Stimulated activated CD8-positive, alpha-beta memory T cell treated with anti-CD3 and anti-CD28 coated beads, Interleukin-15, amount 100 ng/mL, for 48 hours (primary cell): ENCODE measurements at places on chromosomes 13 and 19.

DNA sequence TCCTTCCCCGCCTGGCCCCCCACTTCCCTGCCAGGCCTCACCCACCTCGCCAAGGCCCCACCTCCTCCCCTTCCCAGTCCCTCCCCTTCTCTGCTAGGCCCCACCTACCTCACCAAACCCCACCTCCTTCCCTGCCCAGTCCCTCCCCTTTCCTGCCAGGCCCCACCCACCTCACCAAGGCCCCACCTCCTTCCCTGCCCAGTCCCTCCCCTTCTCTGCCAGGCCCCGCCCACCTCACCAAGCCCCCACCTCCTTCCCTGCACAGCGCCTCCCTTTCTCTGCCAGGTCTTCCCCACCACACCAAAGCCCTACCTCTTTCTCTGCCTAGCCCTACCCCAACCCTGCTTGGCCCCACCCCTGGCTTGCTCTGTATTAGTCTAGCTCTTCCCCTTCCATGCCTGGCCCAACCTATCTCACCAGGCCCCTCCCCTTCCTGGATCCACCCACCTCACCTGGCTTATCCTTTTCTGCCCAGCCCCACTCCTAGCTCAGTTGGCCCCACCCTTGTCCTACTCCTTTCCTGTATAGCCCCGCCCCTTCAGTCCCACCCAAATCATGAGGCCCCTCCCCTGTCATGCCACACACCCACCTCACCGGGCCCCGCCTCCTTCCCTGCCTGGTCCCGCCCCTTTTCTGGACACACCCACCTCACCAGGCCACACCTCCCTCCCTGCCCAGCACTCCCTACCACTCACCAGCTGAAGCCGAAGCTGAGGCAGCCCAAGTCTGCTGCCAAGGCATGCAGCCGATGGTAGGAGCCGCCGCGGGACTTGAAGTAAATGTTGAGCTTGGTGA lies 16.2 kb downstream of the CERS1 start:
- DNase-seq: peak; percentile 26

- no peak for DNase-seq
Observed at GRCh38 chr13:40132249-40132648, 476.8 kb downstream of the COG6 start.

DNA sequence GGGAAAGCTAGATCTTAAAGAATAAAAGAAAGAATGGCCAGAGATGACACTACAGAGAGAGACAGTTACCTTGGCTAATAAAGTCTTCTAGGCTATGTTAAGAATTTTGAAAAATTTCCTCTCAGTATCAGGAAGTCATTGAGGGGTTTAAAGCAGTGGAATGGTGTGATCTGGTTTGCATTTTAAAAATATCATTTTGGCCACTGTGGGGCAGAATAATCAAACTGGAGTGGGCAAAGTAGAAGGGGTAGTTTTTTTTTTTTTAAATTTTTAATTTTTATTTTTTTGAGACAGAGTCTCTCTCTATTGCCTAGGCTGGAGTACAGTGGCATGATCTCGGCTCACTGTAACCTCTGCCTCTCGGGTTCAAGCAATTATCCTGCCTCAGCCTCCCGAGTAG lies 4.4 kb upstream of the CNMD start:
- no peak for DNase-seq

DNA sequence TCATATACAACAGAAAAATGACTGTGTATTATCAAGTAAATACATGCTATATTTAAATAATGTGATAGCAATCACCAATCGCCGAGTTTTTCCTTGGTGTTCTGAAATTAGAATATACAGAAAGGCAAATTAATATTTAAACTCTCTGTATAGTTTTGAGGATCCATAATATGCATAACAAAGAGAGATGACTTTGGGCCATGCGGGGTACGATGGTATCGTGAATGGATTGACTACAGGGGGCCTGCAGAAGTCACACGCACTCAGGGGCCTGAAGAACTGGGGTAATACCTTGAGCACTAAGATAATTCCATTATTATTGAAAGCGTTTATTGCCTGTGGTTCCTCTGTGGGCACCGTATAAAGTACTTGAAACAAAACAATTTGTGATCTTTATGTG lies 314.0 kb downstream of the TEX29 start:
- no peak for DNase-seq

- no peak for DNase-seq
Observed at GRCh38 chr19:2234996-2235380, 1.1 kb downstream of the PLEKHJ1 start.

DNA sequence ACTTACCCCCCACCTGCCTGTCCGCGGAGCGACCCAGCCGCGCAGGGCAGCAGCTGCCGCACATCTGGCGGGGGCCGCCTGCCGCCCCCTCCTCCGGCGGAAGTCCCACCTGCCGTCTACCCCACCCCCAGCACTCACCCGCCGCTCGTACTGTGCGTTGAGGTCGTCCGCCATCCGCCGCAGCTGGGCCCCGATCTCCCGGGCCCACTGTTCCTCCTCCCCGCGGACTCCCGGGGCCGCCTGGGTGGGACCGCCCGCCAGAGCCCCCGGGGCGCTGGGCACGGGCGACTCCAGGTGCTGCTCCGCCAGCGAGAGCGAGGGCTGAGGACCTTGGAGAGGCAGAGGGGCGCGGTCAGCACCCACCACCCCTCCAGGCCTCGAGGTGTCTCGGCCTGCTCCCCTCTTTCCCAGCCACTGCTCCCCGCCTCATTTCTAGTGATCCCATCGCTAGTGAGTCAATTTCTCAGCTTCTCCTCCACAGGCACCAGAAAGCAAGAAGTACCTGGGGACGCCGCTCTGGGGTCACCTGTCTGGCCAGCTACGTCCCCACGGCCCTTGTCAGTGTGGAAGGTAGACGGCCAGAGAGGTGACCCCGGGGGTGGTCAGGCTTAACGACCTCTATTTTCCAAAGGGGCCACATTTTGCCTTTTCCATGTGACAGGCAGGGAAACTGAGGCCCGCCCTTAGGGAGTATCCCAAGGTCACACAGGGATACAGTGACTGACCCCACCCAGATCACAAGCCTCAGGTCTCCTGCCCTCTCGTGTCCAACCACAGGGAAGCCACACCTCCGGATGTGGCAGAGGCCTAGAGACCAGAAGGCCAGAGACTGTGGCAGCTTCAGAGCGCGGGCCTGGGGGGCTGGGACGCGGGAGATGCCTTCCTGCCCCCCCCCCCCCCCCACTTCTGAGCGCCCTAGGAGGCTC lies 4.3 kb downstream of the BBC3 start:
- DNase-seq: no peak

- DNase-seq: no peak
Observed at GRCh38 chr13:61045251-61045650, 370.4 kb downstream of the PCDH20 start.

GRCh38 chr13:23645851-23646250 lies 75.6 kb downstream of the TNFRSF19 start:
- no peak for DNase-seq

GRCh38 chr19:30064771-30065494 lies 122.9 kb downstream of the URI1 start:
- DNase-seq: no peak

DNA sequence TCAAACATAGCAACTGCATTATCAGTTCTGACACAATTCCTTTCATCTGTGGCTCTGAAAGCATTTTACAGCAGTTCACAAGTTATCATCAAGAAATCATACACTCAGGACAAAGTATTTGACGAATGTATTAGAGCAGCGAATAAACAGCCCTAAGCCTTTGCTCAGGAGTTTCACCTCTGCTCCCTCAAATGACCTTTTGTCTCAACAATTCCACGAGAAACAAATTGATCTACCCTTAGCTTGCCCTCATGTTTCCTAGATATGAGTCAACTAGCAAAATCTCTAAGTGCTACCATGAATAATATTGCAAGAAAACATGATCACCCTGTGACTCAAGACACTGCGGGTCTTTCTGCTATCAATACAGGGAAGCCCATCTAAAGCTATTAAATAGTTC lies 396.1 kb downstream of the EFNB2 start:
- no peak for DNase-seq

DNA sequence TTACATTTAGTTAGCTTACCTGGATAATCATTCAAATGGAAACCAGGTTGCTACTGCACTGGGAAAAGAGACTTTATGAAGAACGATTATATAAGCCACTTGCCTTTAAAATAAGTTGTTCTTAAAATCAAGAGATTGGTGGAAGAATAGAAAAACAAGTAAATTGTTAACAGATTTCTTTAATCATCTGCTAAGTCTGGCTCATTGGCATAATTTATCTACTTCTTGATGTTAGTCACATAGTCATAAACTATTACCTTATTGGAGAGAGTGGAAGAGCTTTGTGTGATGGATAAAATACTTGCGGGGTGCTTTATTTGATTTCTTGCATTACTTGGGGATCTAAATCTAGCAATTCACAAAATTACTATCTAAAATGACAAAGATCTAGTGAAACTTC lies 6.8 kb downstream of the LSM14A start:
- DNase-seq: no peak
